ENCODE measurements at places on chromosomes 6 and 20.

- no peak for DNase-seq
Observed at GRCh38 chr6:127202676-127203075, 64.0 kb upstream of the RNF146 start.

DNA sequence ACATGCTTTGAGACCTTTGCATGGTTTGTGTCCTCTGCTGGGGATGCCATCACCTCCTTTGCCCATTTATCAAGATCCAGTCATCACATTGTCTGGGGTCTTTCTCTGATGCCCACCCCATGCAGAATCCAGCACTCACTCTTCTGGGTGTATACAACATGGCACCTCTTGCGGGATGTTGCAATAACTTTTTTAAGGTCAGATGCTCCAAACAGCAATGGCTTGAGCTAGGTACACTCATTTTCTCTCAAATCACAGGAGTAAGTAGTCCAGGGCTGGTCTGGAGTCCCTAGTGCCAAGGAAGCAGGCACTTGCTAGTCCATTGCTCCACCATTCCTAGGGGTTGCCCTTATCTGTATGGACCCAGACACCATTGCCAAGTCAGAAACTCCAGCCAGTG is 196.6 kb upstream of the KCNG1 start:
- DNase-seq = no peak

DNA sequence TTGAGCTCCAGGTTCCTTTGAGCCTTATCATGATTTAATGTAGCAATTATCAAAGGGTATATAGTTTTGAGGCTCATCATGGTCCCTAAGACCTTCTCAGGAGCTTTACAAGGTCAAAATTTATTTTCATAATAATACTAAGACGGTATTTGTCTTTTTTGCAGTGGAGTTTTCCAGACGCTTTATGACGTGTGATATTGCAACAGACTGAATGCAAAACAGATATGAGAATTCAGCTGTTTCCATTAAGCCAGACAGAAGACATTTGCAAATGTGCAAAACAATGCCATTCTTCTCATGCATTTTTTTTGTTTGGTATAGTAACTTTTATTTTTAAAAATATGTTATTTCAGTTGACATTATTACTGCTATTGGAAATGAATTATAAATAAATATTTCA is 24.7 kb upstream of the CNKSR3 start:
- DNase-seq = no peak

DNA sequence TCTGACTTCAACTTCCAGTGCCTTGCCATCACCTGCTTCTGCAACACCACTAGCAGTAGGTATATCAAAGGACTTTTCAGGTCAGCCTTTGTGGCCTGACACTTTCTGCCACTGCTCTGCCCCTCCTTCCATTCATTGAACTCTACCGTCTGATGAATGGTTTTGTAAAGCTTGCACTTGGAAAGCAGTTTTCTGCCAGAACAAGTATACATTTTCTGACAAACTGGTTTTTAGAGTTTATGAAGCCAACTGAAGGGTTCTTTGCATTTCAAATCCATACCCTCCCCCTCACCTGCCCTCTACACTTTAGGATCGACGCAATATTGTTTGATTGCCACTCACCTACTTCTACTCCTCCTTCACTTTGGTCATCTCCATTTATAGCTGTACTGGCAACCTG is 603.1 kb downstream of the HACE1 start:
- no peak for DNase-seq

Measured in fibroblast of skin of back (primary cell).